ENCODE measurements at places on chromosomes 6 and 20.

GRCh38 chr6:128807577-128807976 lies 75.4 kb upstream of the LAMA2 start:
- no peak for DNase-seq

DNA sequence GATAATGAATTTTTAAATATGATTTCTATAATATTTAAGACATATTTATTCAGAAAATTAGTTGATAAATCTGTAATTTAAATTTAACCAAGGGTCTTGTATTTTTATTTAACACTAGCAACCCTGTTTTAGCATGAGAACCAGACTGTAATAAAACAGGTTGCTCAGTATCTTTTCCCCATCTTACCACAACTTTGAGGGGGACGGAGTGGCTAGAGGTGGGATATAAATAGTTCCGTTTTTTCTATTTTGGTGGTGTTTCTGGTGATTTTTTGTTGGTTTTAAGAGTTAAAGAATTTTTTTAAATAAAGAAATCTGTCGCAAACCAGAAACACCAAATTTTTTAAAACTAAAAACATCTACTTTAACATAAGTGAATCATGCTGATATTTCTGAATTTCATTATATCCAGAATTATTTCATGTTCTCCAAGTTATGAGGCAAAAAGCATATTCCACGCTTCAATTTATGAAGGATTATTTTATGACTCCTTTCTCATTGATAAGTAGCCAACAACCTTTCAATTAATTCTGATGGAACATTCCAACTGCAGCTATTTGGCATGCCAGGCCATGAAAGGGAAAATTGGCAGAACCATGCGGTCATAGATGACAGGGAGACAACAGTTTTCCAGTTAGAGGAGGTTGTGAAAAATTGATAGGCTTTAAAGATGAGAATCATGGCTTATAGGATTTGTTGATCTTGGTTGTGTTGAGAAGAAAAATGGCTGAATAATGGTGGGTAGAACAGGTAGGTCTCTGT lies 151.9 kb upstream of the CARMIL1 start:
- no peak for DNase-seq

- no peak for DNase-seq
Observed at GRCh38 chr6:168873278-168874190, 380.1 kb downstream of the THBS2 start.

DNA sequence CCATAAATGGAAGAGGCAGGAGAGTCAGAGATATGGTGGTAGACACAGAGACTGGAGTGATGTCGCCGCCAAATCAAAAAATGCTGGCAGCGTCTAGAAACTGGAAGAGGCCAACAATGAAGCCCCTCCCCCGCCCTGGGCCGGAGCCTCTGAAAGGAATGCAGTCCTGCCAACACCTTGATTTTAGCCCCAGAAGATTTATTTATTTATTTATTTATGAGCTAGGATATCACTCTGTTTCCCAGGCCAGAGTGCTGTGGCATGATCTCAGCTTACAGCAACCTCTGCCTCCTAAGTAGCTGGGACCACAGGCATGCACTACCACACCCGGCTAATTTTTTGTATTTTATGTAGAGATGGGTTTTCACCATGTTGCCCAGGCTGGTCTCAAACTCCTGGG lies 82.6 kb upstream of the CCDC167 start:
- DNase-seq, result no peak
